ENCODE measurements at places on chromosomes 5 and 9. TPM values are rescaled to one million over a fixed set of nuclear protein-coding genes. Genes with fewer than 3 reads are reported as not detected.

DNA sequence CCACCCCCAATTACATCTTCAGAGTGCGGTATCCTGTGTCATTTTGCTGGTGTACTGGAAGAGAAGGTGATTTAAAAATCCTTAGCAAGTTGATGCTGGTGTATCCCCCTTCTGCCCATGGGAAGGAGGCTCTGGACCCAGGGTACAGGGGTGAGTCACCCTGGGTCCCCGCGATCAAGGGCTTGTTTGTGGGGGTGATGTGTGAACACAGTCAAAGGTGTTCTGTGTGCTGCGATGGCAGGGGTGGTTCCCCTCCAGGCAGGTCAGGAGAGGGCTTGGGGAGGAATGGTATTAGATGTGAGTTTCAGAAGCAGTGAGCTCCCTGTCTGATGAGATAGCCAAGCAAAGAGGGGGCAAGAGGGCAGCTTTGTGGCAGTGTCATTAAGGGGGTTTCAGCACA is 28.9 kb downstream of the OLFM1 start:
- DNase-seq: no peak

- no peak for DNase-seq
Observed at GRCh38 chr5:73820326-73820725, 194.3 kb downstream of the ARHGEF28 start.

DNA sequence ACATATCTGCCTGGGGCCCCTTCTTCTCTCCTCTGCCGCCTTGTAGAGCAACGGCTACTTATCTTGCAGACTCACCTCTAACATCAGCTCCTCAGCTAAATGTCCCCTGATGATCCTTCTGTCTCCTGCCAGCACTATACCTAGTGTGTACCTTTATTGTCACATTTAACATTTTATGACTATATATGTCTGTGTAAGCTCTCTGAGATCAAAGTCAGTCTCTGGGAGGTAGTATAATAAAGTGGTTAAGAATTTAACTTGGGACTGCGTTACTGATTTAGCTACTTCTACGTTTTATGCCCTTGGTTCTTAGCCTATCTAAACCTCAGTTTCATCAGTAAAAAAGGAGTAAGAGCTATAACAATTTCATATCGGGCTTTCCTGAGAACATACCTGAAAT is 2.2 kb downstream of the TMED7 start:
- DNase-seq: no peak

- no peak for DNase-seq
Observed at GRCh38 chr9:107767711-107768110, 278.1 kb upstream of the KLF4 start.

DNA sequence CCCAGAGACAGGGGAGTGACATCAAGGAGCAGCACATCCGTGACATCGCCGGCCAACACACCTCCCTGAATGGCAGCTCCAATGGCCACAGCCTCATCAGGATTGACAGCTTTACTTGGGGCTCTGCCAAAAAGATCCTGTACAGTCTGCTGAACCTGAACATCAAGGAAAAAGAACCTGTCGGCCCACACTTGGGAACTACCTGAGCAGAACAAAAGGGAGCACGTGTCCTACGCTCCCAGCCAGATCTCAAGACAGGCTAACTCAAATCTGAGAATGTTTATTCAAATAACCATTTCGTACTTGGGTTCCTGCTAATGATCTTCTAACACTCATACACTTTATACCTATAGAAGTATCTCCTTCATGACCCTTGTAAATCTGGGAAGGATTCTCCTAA is 15.3 kb downstream of the HSPA9 start:
- DNase-seq: no peak

GRCh38 chr5:34526682-34527305 is 129.3 kb upstream of the RAI14 start:
- no peak for DNase-seq

DNA sequence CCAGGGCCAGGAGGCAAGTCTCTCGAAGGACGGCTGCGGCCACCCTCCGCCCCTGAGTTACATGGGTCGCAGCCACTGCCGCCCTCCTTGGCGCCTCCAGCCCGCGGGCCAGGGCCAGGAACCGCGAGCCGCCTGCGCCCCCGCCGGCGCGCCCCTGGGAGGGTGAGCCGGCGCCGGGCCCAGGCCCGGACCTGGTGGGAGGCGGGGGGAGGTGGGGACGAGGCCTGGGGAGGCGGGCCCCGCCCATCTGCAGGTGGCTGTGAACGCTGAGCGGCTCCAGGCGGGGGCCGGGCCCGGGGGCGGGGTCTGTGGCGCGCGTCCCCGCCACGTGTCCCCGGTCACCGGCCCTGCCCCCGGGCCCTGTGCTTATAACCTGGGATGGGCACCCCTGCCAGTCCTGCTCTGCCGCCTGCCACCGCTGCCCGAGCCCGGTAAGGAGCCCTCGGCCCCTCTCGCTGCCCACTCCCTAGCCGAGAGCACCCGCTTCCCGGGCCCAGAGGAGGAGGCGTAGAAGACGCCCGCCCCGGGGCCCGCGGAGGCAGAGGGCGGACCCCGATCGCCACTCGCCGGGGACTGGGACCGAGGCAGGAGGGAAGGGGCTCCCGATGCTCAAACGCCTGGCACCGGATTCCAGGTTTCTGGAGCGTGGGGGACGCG is at the start of gene ASS1:
Gene ASS1, plus strand, starts transcription at position 397 of the 657 bp plus-strand sequence. CDS start 7,268 bp downstream, outside the sequence.
- no peak for DNase-seq

Gene AUH
- total RNA-seq: 13.4 TPM

GRCh38 chr9:90169490-90169889 is 473.1 kb downstream of the DIRAS2 start:
- no peak for DNase-seq

Gene GPR151
- total RNA-seq: not detected

Gene DEPDC1B
- 5.2 TPM for total RNA-seq

Gene ROPN1L
- 0.32 TPM for total RNA-seq

Gene IL33
- 7.3 TPM for total RNA-seq

- peak; percentile 64 for DNase-seq
Observed at GRCh38 chr9:100098046-100098886, 534 bp downstream of the ERP44 start.

- peak; percentile 40 for DNase-seq
Observed at GRCh38 chr5:171596391-171596878, 177.0 kb downstream of the FGF18 start.

Data from fibroblast of villous mesenchyme (primary cell).